CD8-positive, alpha-beta T cell (primary cell): ENCODE measurements at places on chromosomes 4 and X.

DNA sequence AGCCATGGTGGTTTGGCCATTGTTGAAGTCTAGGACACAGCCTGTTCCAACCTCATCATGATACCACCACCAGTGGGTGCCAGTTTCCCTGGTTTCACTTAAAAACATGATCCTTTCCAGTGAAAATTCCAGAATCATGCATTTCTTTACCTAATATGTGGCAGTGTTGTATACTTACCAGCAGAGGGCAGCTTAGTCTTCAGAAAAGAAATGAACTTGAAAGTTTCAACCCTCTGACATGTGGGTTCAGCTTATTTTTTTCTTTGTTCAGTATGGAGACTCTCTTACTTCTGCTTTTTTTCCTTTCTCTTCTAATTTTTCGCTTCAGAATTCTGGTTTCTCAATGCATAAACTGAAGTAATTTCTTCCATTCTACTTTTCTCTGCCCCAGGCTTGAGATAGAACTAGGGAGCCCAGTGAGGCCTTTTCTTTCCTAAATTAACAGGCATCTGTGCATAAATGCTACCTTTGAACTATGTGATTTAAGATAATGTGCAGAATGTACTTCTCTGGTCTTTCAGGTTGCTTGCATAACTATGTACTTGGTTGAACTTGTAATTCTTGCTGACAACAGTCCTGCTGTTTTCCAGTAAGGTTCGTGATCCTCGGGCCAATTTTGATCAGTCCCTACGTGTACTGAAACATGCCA, 10.7 kb downstream of the LIAS start:
- DNase-seq: peak; percentile 55

GRCh38 chr4:123346330-123346940, 50.2 kb upstream of the SPRY1 start:
- no peak for DNase-seq

DNA sequence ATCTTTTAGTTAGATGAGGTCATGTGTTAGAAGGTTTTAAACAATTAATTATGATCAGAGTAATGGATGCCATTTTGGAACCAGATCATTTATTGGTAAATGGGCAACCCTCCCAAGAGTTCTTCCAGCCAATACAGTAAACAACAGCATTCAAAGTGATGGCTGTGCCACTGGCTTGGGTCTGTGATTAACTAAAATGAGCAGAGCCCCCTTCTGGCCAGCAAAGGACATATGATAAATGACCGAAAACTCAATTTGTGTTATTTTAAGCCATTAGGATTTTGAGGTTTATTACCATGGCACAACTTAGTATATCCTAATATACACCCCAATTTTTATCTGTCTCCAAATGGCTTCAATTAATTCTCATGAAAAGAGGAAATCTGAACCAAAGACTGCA, 90.8 kb upstream of the NPFFR2 start:
- no peak for DNase-seq

DNA sequence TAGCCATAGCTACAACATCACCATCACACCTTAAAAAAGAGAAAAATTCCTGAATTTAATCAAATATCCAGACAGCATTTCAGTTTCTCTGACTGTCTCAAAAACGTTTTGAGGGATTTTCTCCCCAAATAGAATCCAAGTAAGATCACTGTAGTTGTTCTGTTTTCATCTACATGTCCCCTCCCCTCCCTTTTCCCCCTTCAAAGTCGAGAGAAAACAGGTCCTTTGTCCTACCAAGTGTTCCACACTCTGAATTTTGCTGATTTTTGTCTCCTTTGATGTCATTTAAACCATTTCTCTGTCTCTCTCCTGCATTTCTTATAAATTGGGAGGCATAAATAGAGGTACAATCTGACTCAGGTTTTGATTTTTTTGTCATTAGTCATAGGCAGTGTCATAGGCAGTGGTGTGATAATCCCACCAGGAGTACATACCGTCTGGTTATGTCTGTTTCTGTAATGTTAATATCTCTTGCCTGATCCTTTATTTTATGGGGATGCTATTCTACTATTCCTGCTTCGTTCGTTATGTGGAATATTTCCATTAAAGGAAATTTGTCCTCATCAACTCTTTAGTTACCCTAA, 348.6 kb downstream of the PTTG2 start:
- DNase-seq: no peak

DNA sequence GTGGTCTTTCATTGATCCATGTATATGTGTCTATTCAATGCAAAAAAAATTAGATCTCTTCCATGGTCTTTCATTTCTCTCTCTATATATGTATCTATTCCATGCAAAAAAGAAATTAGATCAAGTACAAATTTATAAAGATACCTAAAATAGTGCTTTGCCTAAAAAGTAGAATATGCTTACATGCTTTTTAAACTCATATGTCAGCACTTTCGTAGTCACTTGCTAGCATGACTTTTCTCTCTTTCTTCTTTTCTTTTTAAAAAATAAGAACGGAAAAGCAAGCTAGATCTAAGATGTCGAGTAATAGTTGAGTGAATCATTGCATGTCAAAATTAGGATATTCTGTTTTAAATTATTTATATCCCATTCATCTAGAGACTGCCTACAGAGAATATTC, 50.9 kb downstream of the PKD2 start:
- DNase-seq: no peak

DNA sequence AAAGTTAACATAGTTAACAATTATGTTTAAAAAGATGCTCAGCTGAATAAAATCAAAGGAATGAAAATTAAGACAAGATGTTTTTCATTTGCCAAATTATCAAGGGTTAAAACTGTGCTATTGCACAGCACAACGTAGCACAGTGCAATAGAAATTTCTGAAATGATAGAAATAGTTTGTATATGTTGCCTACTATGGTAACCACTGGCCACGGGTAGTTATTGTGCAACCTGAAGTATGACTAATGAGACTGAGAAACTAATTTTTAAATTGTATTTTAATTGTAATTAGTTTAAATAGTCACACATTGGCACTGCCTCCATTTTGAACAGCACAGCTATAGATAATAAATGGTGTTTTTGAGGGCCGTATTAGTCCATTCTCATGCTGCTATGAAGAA, 343.1 kb upstream of the FAM241A start:
- DNase-seq: no peak

GRCh38 chr4:120005527-120005926, 61.1 kb downstream of the MAD2L1 start:
- no peak for DNase-seq

DNA sequence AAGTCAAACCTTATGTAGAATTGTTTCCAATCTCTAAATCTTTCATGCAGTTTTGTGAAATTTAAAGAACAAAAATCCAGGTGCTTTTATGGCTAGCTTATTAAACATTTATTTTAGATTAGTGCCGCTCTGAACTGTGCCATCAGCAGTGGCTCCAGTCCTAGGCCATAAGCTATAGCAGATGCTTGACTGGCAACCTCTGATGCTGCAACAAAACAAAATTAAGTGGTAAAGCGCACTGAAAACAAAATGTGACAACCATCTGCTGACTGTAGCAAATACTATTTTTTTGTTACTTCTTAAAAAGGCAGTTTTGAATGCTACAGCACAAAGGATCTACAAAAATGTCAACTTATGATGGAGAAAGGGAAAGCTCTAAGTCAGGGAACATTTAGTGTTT, 237.4 kb downstream of the DCLK2 start:
- no peak for DNase-seq
